ENCODE measurements at places on chromosomes 11 and 22.

GRCh38 chr11:113675565-113675964 is 30.5 kb downstream of the TMPRSS5 start:
- no peak for DNase-seq

GRCh38 chr22:36244522-36245391 is 5.4 kb upstream of the APOL2 start:
- no peak for DNase-seq

- DNase-seq = no peak
Measured at GRCh38 chr11:71237853-71238252, 14.5 kb downstream of the SHANK2 start.

DNA sequence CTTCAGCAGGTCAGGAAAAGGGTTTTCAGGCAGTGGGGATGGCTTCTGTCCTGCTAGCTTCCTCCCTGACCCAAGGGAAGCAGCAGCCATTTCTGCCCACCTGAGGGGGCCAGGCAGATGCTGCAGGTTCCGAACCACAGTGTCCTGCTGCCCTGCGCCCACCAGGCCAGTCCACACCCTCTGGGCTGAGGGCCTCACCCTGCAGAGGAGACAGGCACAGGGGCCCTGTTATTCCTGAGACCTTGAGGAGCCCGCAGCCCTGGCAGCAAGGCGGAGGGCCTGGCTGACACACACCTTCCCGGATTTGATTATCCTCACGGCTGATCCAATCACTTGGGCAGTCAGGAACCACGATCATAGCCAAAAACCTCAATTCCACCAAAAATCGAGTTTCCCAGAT is 725.8 kb downstream of the BRD1 start:
- DNase-seq = no peak

GRCh38 chr11:109869536-109869935 is 223.7 kb upstream of the ZC3H12C start:
- no peak for DNase-seq

- DNase-seq = peak; percentile 25
Measured at GRCh38 chr11:102831489-102832440, 11.6 kb downstream of the MMP3 start.

DNA sequence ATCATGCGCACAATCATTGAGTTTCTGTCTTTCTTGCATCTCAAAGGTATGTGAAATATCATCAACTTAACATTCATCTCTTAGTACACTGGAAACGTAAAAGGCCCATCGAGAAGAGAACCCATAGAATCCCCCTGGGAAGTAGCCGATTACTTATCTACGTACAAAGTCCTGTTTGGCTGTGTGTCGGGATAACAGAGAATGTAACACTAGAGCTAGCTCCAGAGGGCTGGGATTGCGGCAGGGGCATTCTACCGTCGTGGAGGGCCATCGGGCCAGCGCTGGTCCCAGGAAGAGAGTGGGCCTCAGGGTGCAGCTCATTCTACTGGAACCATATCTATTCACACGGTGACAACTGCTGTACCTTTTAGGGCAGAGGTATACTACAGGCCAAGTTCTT is 4.5 kb downstream of the GAL start:
- no peak for DNase-seq

- no peak for DNase-seq
Measured at GRCh38 chr11:123305601-123306375, 110.7 kb upstream of the CLMP start.

GRCh38 chr11:1226226-1226985 is 3.5 kb downstream of the MUC5B start:
- DNase-seq = peak; percentile 14

DNA sequence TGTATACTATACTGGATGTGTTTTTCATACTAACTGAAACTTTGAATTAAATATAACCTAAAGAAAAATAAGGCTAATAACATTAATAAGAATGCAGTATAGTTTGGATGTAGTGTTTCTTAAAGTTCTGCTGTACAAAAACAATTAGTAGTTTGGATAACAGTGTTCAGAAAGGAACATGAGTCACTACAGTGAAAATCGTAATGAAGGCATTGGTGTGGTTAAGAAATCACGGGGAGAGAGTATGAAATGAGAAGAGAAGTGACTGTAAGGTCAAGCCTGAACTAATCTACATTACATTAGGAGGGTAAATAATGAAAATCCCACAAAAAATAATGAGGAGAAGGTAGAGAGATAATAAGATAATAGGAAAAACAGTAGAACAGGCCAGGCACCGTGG is 726.6 kb upstream of the ARHGAP42 start:
- no peak for DNase-seq

DNA sequence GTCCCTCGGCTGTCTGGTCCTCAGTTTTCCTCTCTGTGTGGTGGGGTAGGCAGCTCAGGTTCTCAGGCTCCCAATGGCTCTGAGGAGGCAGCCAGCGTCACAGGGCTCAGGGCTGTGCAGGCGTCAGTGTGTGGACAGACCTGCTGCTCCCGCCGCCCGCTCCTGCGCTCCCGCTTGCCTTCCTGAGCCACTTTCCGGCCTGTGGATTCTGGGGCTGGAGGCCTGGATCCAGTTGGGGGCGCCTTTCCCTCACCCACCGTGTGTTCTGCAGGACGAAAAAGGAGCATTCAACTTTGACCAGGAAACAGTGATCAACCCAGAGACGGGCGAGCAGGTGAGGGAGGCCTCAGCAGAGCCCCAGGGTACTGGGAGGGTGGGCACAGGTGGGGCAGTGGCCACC is 14.7 kb downstream of the DPP3 start:
- no peak for DNase-seq

DNA sequence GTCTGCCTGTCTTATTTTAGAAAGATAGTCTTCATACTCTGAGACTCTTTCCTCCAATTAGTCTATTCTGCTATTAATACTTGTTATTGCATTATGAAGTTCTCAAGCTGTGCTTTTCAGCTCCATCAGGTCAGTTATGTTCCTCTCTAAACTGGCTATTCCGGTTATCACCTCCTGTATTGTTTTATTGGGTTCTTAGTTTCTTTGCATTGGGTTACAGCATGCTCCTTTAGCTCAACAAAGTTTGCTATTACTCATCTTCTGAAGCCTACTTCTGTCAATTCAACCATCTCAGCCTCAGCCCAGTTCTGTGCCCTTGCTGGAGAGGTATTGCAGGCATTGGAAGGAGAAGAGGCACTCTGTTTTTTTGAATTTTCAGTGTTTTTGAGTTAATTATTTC is 21.0 kb upstream of the OR5AK2 start:
- DNase-seq = no peak

DNA sequence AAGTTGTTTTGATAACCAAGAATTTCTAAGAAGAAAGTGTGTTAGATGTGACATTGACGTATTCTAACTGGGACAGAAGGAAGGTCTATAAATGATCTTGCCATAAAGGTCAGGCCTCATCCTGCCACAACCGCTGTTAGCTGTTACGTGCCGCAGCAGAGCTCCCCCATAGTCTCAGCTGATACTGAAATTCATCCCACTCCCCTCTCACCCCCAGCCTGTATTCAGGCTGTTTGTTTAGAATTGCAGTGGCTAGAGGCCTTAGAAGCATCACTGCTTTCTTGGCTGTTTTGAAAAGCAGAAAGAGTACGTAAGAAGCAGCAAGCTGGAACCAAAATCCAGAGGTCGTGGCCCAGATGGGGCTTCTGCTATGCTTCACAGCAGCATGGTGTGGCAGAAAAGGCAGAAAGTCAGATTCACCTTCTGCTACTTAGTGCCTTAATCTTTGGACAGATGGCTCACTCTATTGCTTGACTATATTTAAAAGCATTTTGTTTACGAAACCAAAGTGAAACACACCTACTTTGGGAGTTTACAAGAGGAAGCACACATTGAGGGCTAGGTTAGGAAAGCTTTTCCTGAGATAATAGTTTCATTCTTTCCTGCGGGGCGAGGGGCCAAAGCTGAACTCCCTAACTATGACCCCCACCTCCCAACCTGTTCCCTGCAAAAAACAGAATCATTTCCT is 950 bp upstream of the LAYN start:
- no peak for DNase-seq

GRCh38 chr11:54946424-54946823 is 239.8 kb downstream of the OR4A5 start:
- DNase-seq = no peak

DNA sequence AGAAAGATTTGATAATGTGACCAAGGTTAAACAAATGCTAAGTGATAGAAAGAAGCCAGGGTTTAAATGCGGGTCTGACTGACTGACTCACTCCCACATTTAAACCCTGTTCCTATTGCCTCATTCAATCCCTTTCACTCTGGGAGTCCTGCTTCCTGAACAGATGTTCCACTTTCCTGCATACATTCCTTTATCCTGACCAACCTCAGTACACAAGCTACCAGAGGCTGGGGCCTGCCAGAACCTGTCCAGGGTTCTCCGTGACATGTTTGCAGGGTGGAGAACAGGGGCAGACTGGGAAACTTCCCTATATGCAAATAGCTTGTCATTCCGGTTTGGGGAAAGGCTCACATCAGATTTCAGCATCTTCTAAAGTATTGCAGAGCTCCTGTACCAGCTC is 3.0 kb upstream of the ANKK1 start:
- DNase-seq = no peak

- peak; percentile 29 for DNase-seq
Measured at GRCh38 chr11:60809249-60809648, 24.1 kb downstream of the MS4A10 start.

DNA sequence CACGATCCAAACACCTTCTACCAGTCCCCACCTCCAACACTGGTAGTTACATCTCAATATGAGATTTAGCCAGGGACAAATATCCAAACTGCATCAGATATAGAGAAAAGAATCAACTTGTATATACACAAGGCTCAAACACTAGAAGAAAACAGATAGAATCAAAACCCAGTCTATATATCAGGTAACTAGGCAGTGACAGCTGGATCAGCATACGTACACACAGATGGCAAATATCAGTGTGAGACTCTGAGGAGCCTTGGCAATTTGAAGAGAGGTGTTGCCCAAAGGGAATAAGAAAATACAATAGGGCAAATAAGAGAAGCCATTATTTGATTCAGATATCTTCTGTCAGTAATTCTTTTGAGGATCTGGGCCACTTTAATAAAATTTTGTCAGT is 951.3 kb upstream of the CHORDC1 start:
- DNase-seq = no peak

- no peak for DNase-seq
Measured at GRCh38 chr11:118766035-118766434, 24.9 kb downstream of the DDX6 start.

DNA sequence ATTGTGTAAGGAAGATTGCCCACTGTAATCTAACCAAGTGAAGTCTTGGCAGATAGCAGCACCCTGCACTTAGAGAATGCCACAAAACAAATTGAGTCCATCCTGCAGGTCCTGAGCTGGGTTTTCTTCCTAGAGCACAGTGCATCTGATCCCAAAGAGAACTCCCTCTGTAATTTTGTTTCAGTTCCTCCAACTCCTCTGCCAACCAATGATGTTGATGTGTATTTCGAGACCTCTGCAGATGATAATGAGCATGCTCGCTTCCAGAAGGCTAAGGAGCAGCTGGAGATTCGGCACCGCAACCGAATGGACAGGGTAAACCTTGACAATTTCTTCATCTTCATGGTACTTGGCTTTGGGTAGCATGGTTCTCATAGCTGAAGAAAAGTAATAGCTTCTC is 33.1 kb upstream of the ST14 start:
- peak; percentile 55 for DNase-seq

DNA sequence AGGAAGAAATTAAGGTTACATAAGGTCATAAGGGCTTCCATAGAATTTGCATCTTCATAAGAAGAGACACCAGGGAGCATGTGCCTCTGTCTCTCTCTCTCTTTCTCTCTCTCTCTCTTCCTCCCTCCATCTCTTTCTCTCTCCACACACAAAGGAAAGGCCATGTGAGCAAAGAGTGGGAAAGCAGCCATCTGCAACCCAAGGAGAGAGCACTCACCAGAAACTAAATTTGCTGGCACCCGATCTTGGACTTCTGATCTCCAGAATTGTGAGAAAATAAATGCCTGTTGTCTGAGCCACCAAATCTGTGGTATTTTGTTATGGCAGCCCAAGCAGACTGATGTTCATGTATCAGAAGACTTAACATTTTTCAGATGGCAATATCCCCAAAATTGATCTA is 6.4 kb upstream of the KRTAP5-10 start:
- DNase-seq = no peak

DNA sequence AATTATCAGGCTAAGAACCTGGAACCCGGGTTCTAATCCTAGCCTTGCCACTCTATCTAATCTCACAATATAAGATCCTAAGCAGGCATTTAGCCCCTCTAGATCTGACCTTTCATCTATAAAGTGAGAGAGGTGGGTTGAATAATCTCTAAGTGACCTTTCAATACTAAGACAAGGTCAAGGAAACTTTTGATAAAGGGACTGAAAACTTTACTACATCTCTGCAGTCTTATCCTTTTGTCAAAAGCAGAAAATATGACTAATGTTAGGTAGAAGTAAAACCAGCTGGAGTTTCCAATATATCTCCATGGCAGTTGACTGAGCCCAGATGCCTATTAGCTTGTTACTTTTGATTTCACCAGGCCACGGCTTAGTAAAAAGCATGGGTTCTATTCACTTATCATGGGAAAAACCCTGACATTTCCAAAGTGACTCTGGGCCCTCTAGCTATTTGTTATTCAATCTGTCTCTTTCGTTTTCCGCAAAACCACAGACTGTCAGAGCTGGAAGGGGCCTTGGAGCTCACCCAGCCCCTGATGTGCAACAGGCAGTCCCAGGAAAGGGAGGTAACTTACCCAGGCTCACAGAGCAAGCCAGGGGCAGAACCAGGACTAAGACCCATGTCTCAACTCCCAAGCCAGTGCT is 75.8 kb downstream of the RAB30 start:
- DNase-seq = no peak

GRCh38 chr11:89922195-89922660 is at the start of gene TRIM49D1:
Gene TRIM49D1, minus strand, starts transcription at chr11:89922245. Its CDS starts 4,535 bp downstream, at chr11:89917710.
- DNase-seq = no peak

GRCh38 chr11:123286761-123287160 is 91.7 kb upstream of the CLMP start:
- DNase-seq = no peak

- no peak for DNase-seq
Measured at GRCh38 chr22:36143066-36143815, 17.3 kb downstream of the APOL3 start.

GRCh38 chr22:40894417-40894816 is 32.5 kb upstream of the DNAJB7 start:
- no peak for DNase-seq

GRCh38 chr11:16027621-16028020 is 328.7 kb downstream of the SOX6 start:
- DNase-seq = no peak

- no peak for DNase-seq
Measured at GRCh38 chr11:62925308-62925707, 4.1 kb upstream of the CHRM1 start.

DNA sequence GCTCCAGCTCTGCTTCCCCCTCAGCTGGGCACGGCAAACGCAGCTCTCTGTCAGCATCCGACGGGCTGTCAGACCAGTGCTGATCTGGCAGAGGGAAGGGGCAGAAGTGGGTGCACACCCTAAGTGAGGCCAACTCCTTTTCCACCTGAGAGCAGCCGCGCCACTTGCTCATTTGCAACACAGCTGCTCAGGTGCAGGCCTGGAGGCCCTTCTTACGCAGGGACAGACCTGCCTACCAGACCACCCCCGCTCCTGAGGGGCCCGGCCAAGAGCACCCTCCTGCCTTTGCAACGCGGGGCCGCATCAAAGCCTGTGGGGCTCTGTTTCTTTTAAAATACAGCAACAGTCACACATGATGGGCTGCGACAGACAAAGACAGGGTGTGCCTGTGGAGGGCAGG is 47.8 kb upstream of the BID start:
- DNase-seq = no peak

GRCh38 chr11:122032317-122032716 is 83.7 kb downstream of the BLID start:
- DNase-seq = no peak

GRCh38 chr22:41094041-41094593 is 1.7 kb downstream of the EP300 start:
- DNase-seq = peak; percentile 46

All from suppressor macrophage (primary cell).